Upper lobe of left lung (tissue), 6 donors: ENCODE measurements at places on chromosomes 7 and 10. TPM values are rescaled to one million over a fixed set of nuclear protein-coding genes. Genes with fewer than 3 reads are reported as not detected.
A peak's percentile ranks its signal among the peaks of the same experiment; 100 is the strongest.

Gene SPDYE9
- not detected for total RNA-seq

Gene ABCB1
- 14.1 TPM for total RNA-seq

Gene DYDC1
- total RNA-seq: not detected

Gene A1CF
- total RNA-seq: not detected

Gene LIPK
- not detected for total RNA-seq

- H3K27me3 ChIP-seq: no peaks in the 10 kb centered on the region
- H3K4me1 ChIP-seq: no peaks in the 10 kb centered on the region
- H3K4me3 ChIP-seq: no peak overlapping the region
- H3K36me3 ChIP-seq: no peaks in the 10 kb centered on the region
- no peak overlapping the region for H3K27ac ChIP-seq
Observed at GRCh38 chr10:120131183-120131582, 238.7 kb downstream of the SEC23IP start.

DNA sequence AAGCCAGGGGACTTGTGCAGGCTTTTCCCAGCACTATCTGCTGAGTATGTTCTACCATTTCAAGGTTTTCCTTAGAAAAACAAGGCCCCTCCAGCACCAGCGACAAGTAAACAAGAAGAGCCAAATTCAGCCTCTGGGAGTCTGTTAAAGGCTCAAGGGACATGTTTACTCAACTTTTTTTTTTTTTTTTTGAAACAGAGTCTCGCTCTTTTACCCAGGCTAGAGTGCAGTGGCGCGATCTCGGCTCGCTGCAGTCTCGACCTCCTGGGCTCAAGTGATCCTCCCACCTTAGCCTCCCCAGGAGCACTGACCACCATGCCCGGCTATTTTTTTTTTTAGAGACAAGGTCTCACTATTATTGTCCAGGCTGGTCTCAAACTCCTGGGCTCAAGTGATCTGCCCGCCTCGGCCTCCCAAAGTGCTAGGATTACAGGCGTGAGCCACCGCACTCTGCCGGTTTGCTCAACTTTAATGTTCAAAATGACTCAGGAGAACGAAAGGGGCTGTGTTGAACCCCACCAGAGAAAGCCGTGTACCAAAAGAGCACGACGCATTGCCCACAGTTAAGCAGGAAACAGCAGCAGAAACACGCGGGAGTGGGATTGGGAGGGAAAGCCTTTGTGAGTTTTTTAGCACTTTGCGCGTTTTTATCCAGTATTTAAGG, 772 bp downstream of the PRDX3 start:
- H3K27me3 ChIP-seq: no peaks in the 10 kb centered on the region
- peak; percentile 23 for DNase-seq
- peaks cover 22% of the 10 kb centered on the region for H3K36me3 ChIP-seq
- peak overlapping the region; percentile 87 for H3K4me3 ChIP-seq

GRCh38 chr7:108263425-108263824, 133.3 kb upstream of the LAMB4 start:
- no peaks in the 10 kb centered on the region for H3K27me3 ChIP-seq
- H3K36me3 ChIP-seq: no peaks in the 10 kb centered on the region
- no peak overlapping the region for H3K4me3 ChIP-seq
- peak; percentile 10 for DNase-seq
- no peak overlapping the region for H3K27ac ChIP-seq

DNA sequence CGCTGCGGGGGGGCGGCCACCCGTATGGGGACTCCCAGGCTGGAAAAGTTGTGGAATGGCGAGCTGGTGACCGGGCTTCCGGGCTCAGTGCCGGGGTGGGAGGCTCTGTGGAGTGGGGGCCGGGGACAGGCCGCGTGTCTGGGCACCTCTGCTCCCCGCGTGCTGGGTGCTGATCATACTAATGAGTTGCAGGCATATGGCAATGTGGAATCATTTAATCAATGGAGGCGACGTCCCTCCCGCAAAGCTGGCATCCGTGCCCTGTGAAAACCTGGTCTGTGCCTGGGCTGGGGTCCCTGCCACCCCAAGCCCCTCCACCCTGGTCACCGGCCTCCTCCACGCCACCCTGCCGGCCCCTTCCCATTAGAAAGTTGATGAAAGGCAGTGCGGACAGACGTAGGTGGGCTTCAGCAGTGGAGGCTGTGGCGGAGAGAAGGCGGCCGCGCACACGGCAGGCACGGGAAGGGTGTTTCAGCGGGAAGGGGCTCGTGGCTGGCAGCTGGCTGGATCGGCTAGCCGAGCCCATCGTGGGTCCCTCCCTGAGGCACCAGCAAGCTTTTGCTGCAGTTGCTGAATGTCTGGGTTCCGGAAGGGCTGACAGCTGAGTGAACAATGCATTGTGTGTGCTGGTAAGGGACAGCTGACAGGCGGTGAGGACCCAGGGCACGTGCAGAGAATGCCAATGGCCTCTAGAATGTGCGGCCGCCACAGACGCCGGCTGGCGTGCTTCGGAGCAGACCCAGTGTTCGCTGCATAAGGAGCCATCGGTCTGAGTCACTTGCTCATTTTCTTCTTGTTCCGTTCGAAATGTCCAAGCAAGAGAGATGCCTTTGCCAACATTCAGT, 1.5 kb downstream of the ADGRA1 start:
- no peak overlapping the region for H3K27ac ChIP-seq
- no peaks in the 10 kb centered on the region for H3K36me3 ChIP-seq
- peaks cover 39% of the 10 kb centered on the region for H3K27me3 ChIP-seq

GRCh38 chr7:82210416-82211184, 233.0 kb downstream of the CACNA2D1 start:
- no peak for DNase-seq
- no peak overlapping the region for H3K27ac ChIP-seq
- no peak overlapping the region for H3K4me3 ChIP-seq
- H3K4me1 ChIP-seq: no peaks in the 10 kb centered on the region
- no peaks in the 10 kb centered on the region for H3K27me3 ChIP-seq

GRCh38 chr10:121655254-121656144, 57.3 kb upstream of the FGFR2 start:
- no peak overlapping the region for H3K4me3 ChIP-seq
- H3K27me3 ChIP-seq: no peaks in the 10 kb centered on the region
- DNase-seq: no peak
- no peak overlapping the region for H3K27ac ChIP-seq

DNA sequence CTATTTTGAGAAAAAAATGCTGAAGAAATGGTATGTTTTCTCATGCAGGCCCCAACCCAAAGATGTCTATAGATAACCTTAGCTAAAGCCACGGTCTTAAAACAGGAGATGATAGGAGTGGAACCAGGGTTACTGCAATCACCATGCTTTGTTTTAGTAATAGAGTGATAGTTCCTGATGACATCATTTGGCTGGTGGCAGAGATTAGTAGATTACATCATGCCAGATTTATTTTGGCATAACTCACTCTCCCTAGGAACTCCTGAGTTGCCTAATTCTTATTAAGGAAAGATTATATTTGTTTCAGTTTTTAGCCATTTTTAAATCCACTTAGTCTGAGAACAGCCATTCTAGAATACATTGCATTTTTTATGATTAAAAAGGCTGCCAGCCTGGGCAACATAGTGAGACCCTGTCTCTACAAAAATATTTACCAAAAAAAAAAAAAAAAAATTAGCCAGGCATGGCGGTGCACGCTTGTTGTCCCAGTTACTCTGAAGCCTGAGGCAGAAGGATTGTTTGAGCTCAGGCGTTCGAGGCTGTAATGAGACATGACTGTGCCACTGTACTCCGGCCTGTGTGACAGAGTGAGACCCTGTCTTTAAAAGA, 17.8 kb downstream of the ENO4 start:
- no peaks in the 10 kb centered on the region for H3K27me3 ChIP-seq
- no peaks in the 10 kb centered on the region for H3K36me3 ChIP-seq

DNA sequence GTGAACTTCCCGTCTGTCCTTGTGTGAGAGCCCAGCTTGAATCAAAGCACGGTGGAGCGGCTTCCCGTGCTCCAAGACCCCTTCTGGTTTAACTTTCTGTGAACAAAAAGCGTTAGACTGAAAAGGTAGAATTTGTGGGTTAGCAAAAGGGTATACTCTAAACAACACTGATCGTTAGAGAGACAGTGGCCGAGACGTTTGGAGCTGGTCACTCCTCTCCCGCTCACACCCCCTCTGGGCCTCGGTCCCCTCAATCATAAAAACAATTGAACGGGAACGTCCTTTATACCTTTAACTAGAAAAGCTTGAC, 502 bp downstream of the PRKRIP1 start:
- H3K4me3 ChIP-seq: peak overlapping the region; percentile 80
- peaks cover 16% of the 10 kb centered on the region for H3K4me1 ChIP-seq
- no peak for DNase-seq
- no peaks in the 10 kb centered on the region for H3K27me3 ChIP-seq
- H3K27ac ChIP-seq: peak overlapping the region; percentile 86
- H3K36me3 ChIP-seq: peaks cover 3% of the 10 kb centered on the region

DNA sequence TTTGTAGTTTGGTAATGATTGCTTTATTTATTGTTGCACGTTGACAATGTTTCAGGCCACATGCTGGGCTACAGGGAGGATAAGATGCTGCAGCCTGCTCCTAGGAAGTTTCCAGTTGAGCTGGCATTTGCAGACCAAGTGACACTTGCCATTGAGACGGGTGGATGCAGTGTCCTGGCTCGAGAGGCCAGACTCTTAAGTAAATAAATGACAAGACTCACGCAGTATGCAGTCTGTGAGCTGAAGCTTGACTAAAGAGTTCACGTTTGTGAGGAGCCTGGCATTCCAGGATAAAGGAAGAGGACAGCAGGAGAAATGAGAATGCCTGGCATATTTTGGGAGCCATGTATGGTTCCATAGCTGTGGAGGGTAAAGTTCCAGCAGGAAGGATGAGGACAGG, 105.8 kb downstream of the BAMBI start:
- no peak for DNase-seq
- H3K27ac ChIP-seq: no peak overlapping the region
- no peak overlapping the region for H3K4me3 ChIP-seq
- no peaks in the 10 kb centered on the region for H3K36me3 ChIP-seq

- no peaks in the 10 kb centered on the region for H3K27me3 ChIP-seq
- H3K27ac ChIP-seq: peak overlapping the region; percentile 90
- DNase-seq: no peak
- no peaks in the 10 kb centered on the region for H3K36me3 ChIP-seq
Observed at GRCh38 chr10:71711052-71711623, 8.4 kb downstream of the C10orf105 start.

DNA sequence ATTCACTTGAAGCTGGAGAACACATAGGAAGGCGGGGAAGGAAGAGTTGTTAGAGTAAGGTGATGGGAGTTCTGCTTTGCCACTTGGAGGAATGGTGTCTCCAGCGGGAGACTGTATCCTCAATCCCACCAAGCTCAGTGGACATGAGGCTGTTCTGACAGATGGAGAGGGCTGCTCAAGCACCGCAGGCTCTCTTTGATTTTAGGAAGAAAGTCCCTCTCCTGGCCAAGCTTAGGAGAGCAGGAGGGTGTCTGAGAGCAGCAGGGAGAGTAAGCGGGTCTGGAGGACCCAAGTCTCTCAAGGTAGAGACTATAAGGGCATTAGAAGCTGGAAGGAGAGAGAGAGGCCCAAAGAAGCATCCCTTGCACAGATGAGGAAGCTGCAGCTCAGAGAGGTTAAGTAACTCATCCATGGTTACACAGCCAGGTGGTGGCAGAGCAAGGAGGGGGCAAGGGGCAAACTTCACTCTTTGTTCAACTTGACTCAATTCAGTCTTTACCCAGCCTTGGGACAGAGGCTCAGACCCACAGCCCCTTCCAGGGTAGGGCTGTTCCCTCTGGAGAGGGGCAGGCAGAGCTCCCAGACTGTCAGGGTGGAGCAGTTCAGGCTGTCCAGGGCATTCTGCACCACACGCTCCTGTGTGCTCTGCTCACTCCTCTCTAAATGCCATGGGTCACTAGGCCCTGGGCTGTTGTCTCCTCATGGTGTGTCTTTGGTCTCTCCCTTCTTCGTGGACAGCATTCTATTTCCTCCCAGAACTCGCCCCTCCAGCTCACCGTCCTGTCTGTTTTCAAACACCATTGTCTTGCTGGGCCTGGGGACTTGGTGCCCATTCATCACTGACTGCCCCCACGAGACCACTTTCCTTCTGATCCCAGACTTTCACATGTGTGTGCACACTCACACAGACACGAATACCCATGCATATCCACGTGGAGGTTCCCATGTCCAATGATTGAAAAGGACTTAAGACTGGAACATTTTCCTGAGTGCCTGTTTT, 8.9 kb downstream of the CHAT start:
- no peaks in the 10 kb centered on the region for H3K27me3 ChIP-seq
- H3K4me3 ChIP-seq: no peak overlapping the region
- peak; percentile 8 for DNase-seq
- H3K4me1 ChIP-seq: no peaks in the 10 kb centered on the region

DNA sequence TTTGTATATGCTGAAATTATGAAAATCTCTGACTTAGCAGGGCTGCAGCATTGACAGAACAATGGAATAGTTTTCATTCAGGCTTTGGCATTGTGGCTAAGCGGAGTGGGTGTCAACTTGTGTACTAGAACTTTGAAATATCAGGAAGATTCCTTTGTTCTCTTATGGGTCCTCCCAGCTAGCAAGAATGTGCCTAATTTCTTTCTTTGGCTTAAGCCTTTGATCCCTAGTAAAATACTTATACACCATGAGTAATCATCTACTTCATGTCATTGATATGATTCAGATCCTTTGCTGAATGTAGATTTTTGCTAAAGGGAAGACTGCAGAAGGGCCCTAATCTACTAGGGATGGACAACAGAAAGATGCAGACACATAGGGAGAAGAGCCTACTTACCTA, 6.2 kb downstream of the AVL9 start:
- H3K27ac ChIP-seq: no peak overlapping the region
- DNase-seq: no peak
- H3K4me1 ChIP-seq: peaks cover 33% of the 10 kb centered on the region
- H3K27me3 ChIP-seq: no peaks in the 10 kb centered on the region
- no peak overlapping the region for H3K4me3 ChIP-seq
- H3K36me3 ChIP-seq: no peaks in the 10 kb centered on the region

DNA sequence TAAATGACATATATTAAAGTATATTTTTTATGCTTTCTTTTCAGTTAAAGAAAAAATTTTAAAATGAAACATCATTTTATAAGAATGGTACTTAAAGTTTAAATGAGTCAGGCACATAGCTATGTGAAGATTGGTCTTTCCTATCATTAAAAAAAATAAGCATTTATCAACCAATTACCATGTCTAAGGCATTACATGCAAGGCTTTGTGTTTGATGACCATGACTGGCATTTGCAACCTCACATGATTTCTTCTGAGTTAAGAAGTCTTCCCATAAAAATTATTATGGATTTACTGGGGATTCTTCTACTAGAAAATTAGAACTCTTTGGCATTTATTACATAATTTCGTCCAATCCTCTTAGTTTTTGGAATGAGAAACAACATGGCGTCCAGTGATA, 776.1 kb downstream of the MAGI2 start:
- no peaks in the 10 kb centered on the region for H3K4me1 ChIP-seq
- DNase-seq: no peak
- H3K27me3 ChIP-seq: no peaks in the 10 kb centered on the region
- H3K27ac ChIP-seq: no peak overlapping the region

GRCh38 chr10:43160046-43160920, 22.0 kb downstream of the CSGALNACT2 start:
- H3K27ac ChIP-seq: no peak overlapping the region
- peaks cover 28% of the 10 kb centered on the region for H3K4me1 ChIP-seq
- DNase-seq: no peak
- H3K36me3 ChIP-seq: no peaks in the 10 kb centered on the region
- H3K27me3 ChIP-seq: no peaks in the 10 kb centered on the region
